ENCODE measurements at places on chromosomes 5 and 9.
A peak's percentile ranks its signal among the peaks of the same experiment; 100 is the strongest.

DNA sequence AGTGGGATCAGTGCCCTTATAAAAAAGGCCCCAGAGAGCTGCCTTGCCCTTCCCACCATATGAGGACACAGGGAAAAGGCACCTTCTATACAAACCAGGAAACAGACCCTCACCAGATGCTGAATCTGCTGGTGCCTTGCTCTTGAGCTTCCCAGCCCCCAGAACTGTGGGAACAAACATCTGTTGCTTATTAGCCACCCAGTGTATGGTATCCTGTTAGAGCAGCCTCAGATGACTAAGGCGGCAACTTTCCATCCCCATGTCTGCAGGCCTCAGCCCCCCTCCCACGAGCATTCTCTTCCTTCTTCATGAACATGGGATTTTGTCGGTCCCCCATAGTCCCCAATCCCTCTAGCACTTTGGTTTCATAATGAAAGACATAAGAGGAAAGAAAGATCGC is 202.5 kb upstream of the GAS1 start:
- DNase-seq = no peak

DNA sequence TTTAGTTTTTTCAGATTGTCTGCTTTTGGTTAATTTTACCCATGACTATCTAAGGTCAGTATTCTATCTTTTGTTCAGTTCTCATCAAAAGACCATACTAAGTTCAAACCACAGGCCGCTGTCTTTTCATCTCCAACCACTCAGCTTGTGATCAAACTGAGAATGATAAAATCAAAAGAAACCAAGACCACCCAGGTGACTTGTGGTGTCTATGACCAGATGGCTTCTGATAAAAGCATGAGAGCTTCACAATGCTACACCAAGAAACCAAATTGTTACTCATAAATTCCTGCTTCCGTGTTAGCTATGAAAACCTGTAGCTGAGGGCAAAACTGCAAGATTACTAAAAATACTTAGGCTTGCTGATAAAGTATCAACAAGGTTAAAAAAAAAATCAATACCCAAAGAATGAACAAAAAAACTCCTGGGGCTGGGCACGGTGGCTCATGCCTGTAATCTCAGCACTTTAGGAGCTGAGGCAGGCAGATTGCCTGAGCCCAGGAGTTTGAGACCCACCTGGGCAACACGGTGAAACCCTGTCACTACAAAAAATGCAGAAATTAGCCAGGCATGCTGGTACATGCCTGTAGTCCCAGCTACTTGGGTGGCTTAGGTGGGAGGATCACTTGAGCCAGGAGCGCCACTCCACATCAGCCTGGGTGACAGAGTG is 25.8 kb upstream of the GPX8 start:
- no peak for DNase-seq

DNA sequence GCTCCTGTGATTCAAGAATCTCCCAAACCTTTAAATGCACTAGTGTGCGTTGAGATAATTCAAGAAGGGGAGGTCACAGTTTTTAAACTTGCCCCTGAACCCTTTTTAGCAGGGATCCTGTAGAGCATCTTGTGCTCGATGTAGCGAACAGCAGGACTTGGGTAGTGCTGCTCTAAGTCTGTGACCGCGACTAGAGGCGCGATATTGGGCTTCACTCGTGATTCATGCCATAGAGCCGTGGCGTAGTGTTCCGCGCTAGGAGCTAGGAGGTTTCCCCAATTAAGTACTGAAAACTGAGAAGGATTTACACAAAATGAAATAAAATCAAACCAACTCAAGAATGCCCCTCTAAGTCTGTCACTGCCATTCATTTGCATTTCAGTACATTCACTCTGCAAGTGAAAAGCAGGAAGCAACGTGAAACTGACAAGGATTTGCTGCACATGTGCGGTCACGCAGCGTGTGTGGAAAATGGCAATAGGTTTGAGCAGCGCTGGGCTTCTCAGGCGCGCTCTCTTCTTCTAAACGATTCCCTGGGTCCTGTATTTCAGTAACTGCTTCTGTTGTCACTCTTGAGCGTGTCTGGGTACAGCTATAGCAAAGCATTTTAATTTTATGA is 1135.9 kb upstream of the WWC1 start:
- DNase-seq = no peak

- DNase-seq = no peak
Measured at GRCh38 chr9:96515621-96516470, 65.9 kb downstream of the HABP4 start.

- no peak for DNase-seq
Measured at GRCh38 chr9:133361507-133362092, 5.2 kb downstream of the SURF2 start.

GRCh38 chr5:135062216-135063055 is 28.4 kb upstream of the PITX1 start:
- DNase-seq = no peak

- no peak for DNase-seq
Measured at GRCh38 chr9:3956081-3956671, 343.7 kb downstream of the GLIS3 start.

DNA sequence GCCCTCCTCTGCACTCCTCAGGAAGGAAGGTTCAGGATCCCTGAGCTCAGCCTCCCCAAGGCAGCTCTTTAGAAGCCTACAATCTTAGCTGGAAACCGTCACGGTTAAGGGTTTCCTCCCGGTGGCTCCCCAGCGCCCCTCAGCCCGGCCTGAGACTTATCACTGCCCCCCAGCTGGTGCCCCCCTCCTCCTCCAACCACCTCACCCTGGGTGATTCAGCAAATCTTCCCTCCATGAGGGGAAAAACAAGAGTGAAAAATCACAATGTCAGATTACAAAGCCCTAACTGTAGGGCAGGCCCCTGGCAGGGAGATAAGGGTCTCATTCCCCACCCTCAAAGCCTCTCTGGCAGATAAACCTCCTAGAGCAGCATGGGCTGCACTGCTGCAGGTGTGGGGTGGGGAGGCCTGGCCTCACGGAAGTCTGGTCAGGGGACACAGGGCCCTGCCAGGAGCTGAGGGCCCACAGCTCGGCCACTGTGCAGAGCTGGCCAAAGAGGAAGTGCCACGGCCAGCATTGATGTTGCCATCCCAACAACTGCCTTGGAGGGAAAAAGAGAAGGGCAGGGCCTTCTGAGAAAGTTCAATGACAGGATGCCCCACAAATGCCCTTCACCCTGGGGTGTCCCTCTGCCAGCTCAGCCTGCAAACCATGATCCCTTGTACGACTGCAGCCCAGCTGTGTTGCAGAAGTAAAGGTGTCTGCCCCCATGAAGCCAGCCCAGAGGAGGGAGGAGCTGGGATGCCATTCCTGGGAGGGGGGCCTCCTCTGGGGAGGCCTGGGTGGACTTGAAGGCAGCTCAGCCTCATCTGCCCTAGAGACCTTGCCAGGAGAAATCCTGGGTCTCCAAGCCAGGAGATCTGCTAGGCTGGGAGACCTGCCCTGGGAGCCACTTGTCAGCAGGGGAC is 25.9 kb downstream of the GFI1B start:
- peak; percentile 95 for DNase-seq

GRCh38 chr9:14277244-14277643 is 36.7 kb downstream of the NFIB start:
- DNase-seq = no peak

DNA sequence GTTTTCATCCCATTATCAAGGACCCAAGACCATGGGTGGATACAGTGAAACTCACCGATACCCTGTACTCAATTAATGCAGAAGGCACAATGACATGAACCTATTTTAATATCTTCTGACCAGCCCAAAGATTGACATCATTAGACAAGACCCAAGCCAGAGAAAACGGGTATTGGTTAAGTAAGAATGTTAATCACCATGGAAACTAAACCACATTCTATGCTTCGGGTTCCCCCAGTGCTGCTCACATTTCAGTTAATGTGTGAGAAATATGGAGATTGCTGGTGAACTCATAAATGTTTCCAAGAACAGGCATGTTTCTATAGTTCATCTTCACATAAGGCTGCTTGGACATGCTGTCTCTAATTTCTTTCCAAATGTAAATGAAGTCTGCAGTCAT is 77.0 kb downstream of the IRX2 start:
- DNase-seq = no peak

- DNase-seq = no peak
Measured at GRCh38 chr5:67432606-67433005, 236.0 kb upstream of the CD180 start.

GRCh38 chr5:77251921-77252320 is 41.4 kb downstream of the PDE8B start:
- DNase-seq = no peak

DNA sequence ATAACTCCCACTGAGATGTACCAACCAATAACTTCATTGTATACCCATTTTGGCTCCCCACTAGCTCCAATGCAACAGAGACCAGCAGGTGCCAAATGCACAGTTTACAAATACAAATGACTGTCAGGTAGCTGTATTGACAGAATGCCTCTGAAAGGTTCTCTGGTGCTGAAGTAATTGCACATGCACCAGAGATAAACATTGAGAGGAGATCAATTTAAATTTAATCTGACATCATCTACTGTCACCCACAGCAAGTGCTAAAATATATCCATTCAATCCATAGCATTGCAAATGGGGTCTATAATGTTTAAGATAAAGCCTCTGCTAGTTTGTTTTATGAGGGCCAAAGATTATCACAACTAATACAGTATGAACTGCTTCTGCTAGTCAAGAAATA is 80.2 kb downstream of the STX17 start:
- no peak for DNase-seq

GRCh38 chr5:61130289-61130688 is 32.0 kb downstream of the SMIM15 start:
- DNase-seq = no peak

DNA sequence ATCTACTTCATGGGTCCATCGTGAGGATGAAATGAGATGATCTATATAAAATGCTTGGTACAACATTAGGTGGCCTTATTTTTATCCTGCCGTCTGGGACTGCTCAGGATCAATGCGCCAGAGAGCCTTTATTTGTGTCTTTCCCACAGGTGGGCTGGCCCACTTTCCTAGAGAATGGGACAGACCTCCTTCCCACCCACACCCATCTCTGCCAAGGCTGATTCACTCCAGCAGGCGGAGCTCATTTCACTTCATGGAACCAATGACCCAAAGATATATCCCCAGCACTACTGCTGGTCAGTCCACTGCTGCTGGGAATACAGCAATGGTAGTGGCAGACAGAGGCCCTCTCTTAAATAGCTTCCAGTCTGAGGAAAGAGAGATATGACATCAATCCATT is 35.7 kb downstream of the TGFBI start:
- no peak for DNase-seq
